ENCODE measurements at places on chromosomes 2 and 18.

DNA sequence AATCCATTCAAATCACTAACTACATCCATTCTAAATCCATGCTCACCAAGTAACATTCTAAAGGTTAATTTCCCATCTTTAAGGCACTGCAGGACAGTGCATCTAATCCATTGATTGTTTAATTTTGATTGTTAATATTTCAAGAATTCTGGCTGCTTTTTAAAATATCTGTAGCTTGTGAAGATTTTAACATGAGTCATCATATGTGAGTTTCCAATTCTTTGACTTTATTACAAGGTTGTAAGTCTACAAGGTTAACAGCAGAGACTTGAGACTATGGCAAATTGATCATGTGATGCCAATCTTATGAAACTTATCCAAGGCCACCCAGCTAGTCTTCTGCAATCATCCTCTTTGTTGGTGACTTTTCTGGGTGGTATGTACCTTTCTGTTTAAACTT lies 349.2 kb upstream of the ZC3H15 start:
- no peak for DNase-seq

- DNase-seq = no peak
These were observed 9.6 kb downstream of the PER2 start for GRCh38 chr2:238278626-238279323.

DNA sequence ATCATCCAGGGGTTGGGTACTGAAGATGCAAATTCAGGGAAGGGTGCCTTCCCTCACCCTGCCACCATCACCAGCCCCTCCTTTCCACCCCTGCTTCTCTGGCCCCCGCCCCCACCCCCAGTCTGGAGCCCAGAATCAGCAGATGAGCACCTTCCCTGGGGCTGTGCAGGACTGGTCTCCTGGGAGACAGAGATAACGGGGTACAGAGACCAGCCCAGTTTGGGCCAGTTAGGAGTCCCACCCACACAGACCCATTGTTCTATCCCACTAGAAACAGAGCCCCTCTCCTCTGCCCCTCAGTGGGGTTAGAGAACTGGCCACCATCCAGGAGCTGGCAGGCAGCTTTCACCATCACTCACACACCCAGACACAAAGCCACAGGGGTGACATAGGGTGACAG lies 4.5 kb upstream of the CRYBA2 start:
- DNase-seq = no peak

DNA sequence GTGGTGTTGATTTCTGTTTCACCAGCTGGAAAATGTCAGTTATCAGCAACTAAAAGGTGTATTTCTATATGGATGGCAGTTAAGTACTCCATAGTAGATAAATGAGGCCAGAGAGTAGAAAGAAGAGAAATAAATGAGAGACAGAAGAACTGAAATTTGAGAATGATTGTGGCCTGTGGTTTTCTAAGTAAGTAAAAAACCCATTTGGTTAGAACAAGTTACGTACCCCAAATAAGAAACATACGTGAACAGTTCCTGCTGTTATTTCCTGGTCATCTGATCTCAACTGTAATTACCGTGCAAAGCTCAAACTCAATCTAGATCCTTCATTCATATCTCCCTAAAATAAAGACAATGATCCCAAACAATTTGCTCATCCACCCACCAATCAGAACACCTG lies 181.3 kb downstream of the PID1 start:
- DNase-seq = no peak

DNA sequence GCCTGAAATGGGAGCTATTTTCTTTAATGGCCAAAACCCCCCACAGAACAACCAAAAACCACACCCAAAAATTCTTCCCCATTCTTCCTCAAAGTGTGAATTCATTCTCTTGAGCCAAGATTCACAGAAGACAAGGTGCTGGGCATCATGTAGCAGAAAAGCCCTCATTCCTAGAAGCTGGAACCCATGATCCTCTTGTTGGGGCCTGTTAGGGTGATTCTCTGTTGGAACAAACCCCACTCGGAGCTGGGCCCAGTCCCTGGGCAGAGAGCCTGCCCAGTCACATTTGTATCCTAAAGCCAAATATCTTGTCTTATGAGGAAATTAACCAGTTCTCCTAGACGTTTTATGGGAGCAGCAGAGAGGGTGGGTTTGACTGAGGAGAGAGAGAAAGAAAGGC lies 22.8 kb upstream of the VPS4B start:
- DNase-seq = no peak

- DNase-seq = no peak
These were observed 227.6 kb downstream of the MYCN start for GRCh38 chr2:16167870-16168426.

GRCh38 chr2:227479865-227480475 lies 8.0 kb downstream of the AGFG1 start:
- no peak for DNase-seq

DNA sequence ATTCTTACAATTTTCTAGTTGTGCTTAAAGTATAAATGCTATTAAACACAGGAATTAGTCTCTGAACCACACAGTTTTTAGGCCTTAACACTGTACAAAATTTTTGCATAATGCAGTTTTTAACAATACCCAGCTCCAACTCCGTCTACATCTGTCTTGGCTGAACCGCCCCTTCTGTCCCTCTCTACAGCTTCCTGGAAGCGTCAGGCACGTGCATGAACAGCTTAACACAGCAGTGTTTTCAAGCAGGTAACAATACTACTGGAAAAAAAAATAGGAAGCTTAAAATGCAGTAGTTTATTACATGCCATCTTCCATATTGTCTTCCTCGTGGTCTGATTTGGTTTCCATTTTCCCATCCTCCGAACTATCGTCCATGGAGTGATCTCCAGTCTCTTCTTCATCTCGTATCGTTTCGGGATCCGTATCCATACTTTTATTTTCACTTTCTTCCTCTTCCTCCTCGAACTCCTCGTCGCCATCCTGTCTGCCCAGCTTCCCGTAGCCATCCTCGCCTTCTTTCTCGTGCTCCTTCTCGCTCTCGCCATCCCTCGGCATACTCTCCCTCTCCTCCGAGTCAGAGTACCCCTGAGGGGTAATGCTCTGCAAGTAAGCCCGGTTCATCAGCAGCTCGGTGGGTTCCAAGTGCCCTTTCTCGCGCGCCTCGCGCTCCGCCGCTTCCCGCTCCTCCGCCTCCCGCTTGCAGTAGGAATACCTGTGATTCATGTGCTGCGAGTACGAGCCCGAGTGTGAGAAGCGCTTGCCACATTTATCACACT lies 130.6 kb downstream of the ZEB2 start:
- no peak for DNase-seq

DNA sequence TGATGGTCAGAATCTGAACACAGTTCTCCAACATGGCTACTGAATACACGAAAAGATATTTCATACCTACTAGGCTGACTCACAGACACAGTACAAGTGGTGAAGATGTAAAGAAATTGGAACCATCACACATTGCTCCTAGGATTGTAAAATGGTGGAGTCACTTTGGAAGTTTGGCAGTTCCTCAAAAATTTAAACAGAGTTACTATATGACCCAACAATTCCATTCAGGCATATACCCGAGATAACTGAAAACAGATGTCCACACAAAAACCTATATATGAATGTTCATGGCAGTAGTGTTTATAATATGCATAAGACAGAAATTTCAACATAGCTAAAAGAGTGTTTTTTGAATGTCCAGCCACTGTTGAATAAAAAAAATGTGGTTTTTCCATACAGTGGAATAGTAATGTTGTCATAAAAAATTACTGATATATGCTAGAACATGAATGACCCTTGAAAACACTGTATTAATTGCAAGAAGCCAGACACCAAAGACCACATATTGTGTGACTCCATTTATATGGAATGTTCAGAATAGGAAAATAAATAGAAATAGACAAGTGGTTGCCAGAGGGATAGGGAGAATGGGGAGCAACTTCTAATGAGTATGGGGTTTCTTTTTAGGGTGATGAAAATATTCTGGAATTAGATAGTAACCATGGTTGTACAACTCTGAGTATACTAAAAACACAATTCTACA lies 10.1 kb downstream of the RMP24 start:
- no peak for DNase-seq

GRCh38 chr18:61992285-61992684 lies 99.5 kb upstream of the RNF152 start:
- DNase-seq = no peak

GRCh38 chr2:209642146-209642820 lies 129.3 kb upstream of the UNC80 start:
- DNase-seq = no peak

GRCh38 chr2:222468346-222468745 lies 44.0 kb downstream of the SGPP2 start:
- DNase-seq = no peak

DNA sequence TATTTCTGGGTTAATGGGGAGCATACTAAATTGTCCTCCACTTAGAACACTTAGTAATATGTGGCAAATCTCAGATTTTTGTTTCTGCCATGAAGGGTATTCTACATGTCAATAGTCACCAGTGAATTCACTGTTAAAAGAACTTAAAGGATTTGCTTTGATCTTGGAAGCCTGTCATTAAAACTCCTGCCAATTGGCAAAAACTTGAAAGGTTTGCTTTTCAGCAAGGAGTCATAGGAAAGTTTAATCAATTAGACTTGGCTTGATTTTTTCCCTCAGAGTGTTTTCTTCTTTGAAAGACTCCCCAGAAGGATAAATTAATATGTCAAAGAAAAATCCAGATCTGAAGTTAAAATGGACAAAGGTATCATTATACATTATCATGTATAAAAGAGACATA lies 671.9 kb upstream of the PKDCC start:
- DNase-seq = no peak

GRCh38 chr2:150653351-150653750 lies 165.9 kb upstream of the RND3 start:
- DNase-seq = no peak

DNA sequence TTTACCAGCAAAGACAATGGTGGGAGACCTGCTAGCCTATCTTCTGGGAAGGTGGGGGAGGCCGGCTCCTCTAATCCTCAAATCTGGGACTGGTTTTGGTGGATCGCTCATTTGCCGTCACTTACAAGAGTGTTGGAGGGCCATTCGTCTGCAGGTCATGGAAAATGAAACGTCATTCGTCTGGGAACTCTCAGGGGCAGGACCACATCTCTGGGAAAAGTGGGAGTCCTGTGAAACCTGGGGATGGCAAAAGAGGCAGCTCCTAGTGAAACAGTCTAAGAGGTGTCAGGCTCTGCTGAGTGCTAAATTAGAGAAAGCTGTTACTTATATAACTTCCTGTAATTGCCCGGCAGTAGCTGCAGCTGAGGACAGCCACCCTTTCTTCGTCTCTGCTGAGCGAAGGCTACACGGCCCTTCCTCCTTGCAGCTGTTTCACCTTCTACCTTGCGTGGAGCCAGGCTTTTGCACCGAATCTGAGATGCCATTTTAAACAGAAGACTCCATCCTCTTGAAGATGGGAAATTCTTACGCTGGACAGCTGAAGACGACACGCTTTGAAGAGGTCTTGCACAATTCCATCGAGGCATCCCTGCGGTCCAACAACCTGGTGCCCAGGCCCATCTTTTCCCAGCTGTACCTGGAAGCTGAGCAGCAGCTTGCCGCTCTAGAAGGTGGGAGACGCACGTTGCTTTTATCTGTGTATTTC lies 22.4 kb downstream of the GREB1 start:
- no peak for DNase-seq

GRCh38 chr2:21924640-21925285 lies 801.0 kb downstream of the TDRD15 start:
- no peak for DNase-seq

DNA sequence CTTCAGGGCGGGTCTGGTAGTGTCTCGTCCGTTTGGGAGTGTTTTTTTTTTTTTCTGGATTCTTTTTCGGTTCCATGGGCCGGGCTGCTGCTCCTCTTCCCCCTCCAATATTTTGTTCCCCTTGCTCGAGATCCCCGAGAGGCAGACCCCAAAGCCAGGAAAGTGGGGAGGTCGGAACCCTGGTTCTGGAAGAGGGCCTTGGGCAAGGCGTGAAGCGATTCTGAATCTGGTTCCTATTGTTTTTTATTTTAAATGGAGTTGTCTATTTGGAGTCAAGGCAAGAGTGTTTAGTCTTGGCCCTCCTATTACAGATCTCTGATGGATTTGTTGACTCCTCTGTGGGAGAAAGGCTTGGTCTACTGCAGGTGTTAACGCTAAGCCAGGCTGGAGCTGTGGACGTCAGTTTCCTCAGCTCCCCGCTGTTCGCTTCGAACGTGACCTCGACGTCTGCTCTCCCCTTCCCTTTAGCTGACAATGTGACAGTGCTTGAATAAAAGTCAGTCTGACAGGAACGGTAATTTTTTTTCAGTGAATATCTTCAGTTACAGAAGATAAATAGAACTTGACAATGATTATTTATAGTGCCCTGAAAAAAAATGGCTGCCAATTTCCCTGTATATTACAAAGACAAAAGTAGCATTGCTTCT lies 683 bp upstream of the DNAJC27 start:
- DNase-seq = no peak

DNA sequence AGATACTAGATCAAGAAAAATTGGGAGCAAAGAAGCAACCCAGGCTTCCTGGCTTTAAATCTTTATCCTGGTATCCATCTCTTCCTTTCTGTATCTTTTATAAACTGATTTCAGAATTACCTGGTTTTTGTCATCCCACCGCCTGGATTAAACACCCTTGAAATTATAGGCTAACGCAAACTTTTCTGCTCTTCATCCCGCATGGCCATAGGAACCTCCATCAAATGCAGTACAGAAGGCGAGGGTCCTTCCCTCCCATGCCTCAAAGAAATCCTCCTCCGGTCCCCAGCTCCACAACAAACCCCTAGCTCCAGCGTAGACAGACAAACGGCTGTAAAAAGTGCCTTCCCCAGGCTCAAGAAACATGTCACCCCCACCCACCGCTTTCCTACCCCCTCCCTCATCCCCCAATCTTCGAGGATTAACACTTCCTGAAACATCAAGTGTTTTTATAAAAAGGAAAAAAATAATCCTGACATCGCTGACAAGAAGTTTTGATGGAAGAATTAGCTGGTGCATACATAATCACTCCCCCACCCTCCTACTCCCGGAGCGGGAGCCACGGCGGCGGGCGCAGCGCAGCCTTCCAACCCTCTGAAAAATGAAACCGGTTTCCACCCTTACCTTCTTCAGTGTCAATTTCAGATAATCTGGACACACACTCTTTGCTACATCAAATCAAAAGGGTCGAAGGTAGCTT lies 7.6 kb downstream of the DLX1 start:
- no peak for DNase-seq

DNA sequence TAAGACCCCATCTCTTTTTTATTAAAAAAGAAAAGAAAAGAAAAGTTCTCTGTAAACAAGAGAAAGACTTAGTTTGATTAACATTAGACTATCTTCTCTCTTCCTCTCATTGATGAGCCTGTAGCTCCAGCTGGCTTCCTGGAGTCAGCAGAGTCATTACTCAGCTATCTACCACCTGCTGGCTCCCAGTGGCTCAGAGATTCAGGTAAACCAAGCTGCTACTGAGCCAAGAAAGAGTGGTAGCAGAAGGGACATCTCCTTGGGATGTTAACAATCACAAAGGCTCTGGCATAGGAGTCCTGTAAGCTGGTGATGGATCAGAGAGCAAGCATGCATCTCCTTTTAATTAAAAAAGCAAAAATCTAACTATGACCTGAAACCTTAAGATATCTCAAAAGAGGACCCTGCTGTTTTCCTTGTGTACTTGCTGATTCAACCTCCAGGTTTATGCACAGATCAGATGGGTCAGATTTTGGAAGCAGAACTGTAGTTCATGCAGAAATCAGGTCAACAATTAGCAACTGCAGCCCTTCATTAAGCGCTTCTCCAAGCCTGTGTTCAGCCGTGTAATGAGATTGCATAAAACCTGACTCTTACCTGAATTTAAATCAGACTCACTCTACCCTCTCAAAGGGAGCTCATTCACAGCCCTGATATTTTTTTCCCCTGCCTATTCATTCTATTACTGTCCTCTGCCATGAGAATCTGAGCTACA lies 225.8 kb downstream of the RNF152 start:
- no peak for DNase-seq
